A549 treated with ZK216348 at 1 μM for 4 hours (cell line): ENCODE measurements at places on chromosomes 1 and 21. TPM values are rescaled to one million over a fixed set of nuclear protein-coding genes. Genes with fewer than 3 reads are reported as not detected.

MPZL1 gene
- total RNA-seq, result 79.4 to 133 TPM (median 117 TPM) in 5 replicates

ITLN1 gene
- not detected in 5 replicates for total RNA-seq

SPATA45 gene
- not detected in 5 replicates for total RNA-seq

MAGI3 gene
- 3.1 to 4.6 TPM (median 3.6 TPM) in 5 replicates for total RNA-seq

S100A5 gene
- 0.41 to 1.7 TPM (median 0.88 TPM) in 5 replicates for total RNA-seq

ATP6V1G3 gene
- total RNA-seq, result not detected in 5 replicates

KIF2C gene
- total RNA-seq, result 36.6 to 42.0 TPM (median 40.4 TPM) in 5 replicates

S100A12 gene
- not detected in 5 replicates for total RNA-seq

TP73 gene
- total RNA-seq, result 0.59 to 0.83 TPM (median 0.71 TPM) in 5 replicates

TENT5C gene
- 0.04 to 0.13 TPM (median 0.07 TPM) in 5 replicates for total RNA-seq

S100A7A gene
- total RNA-seq, result not detected in 5 replicates

LCE3C gene
- total RNA-seq, result not detected in 5 replicates

LCA5L gene
- 1.1 to 2.2 TPM (median 1.3 TPM) in 5 replicates for total RNA-seq

ZNF593OS gene
- total RNA-seq, result not detected in 5 replicates

NTMT2 gene
- total RNA-seq, result not detected in 5 replicates

RAB3B gene
- 5.2 to 10.4 TPM (median 6.8 TPM) in 5 replicates for total RNA-seq

SPRR4 gene
- total RNA-seq, result not detected in 5 replicates

GPR61 gene
- total RNA-seq, result not detected in 5 replicates

F13B gene
- 0.14 to 0.38 TPM in 2 of 5 replicates, not detected in the others for total RNA-seq

VAV3 gene
- total RNA-seq, result 0.84 to 2.2 TPM (median 1.2 TPM) in 5 replicates

CD1E gene
- not detected in 5 replicates for total RNA-seq

SEC16B gene
- total RNA-seq, result 0.43 to 1.1 TPM (median 0.79 TPM) in 5 replicates

FASLG gene
- total RNA-seq, result not detected in 5 replicates

ACKR1 gene
- total RNA-seq, result not detected in 5 replicates

ECM1 gene
- total RNA-seq, result 1.7 to 2.1 TPM (median 1.8 TPM) in 5 replicates

SPRR2D gene
- total RNA-seq, result not detected in 5 replicates

FAM72A gene
- 8.9 to 12.0 TPM (median 10.7 TPM) in 5 replicates for total RNA-seq

KIF17 gene
- total RNA-seq, result 1.4 to 2.5 TPM (median 2.0 TPM) in 5 replicates

VWA1 gene
- total RNA-seq, result 5.3 to 18.2 TPM (median 15.0 TPM) in 5 replicates

HSD11B1 gene
- 0.12 to 0.44 TPM in 2 of 5 replicates, not detected in the others for total RNA-seq

DNASE2B gene
- total RNA-seq, result not detected in 5 replicates

TNFRSF25 gene
- total RNA-seq, result 2.8 to 5.1 TPM (median 3.7 TPM) in 5 replicates

LCE6A gene
- total RNA-seq, result not detected in 5 replicates

CHODL gene
- not detected in 5 replicates for total RNA-seq

GPR89A gene
- 12.9 to 16.4 TPM (median 15.4 TPM) in 5 replicates for total RNA-seq

KRTAP13-2 gene
- not detected in 5 replicates for total RNA-seq

TGFB2 gene
- total RNA-seq, result 14.2 to 24.3 TPM (median 19.4 TPM) in 5 replicates

PAQR7 gene
- 4.5 to 7.4 TPM (median 6.7 TPM) in 5 replicates for total RNA-seq

SLC1A7 gene
- total RNA-seq, result not detected in 5 replicates

CFAP45 gene
- 0.32 to 1.1 TPM (median 0.62 TPM) in 5 replicates for total RNA-seq

PLA2G2D gene
- total RNA-seq, result not detected in 5 replicates

EDARADD gene
- total RNA-seq, result 2.8 to 3.3 TPM (median 3.1 TPM) in 5 replicates

SPRR2B gene
- not detected in 5 replicates for total RNA-seq

RNU1-2 gene
- total RNA-seq, result not detected in 5 replicates

PCNX2 gene
- 7.9 to 12.7 TPM (median 11.9 TPM) in 5 replicates for total RNA-seq
